ENCODE measurements at places on chromosomes 16 and 17.

GRCh38 chr17:66301864-66302741 is at the start of gene PRKCA:
Gene PRKCA (plus strand): TSS chr17:66302613.
- peak within 1 kb of the TSS; percentile 99 for H3K4me3 ChIP-seq
- peaks cover 43% of the 10 kb centered on the region for H3K4me1 ChIP-seq
- peaks cover 14% of the 10 kb centered on the region for H3K36me3 ChIP-seq
- peaks cover 2% of the 10 kb centered on the region for H3K27me3 ChIP-seq
- peak within 1 kb of the TSS; percentile 95 for H3K27ac ChIP-seq

DNA sequence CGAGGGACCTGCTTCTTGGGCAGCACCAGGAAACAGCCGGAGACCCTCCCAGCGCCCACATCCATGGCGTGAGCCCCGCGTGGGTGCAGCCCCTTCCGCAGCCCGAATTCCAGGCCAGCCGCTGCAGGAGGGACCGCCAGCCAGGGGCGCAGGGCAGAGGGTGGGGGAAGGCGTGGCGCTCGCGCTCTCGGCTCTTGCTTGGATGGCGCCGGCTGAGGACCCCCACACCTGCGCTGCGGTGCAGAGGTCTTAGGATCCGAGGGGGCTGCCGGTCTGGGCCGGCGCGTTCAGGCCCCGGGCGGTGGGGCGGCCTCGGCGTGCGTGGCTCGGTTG is 28.8 kb downstream of the ACTG1 start:
- peaks cover 9% of the 10 kb centered on the region for H3K4me1 ChIP-seq
- no peak overlapping the region for H3K27ac ChIP-seq
- DNase-seq = no peak
- no peaks in the 10 kb centered on the region for H3K36me3 ChIP-seq
- H3K4me3 ChIP-seq = peak overlapping the region; percentile 10

- H3K27ac ChIP-seq = no peak overlapping the region
- H3K27me3 ChIP-seq = no peaks in the 10 kb centered on the region
- H3K4me3 ChIP-seq = no peak overlapping the region
- peaks cover 37% of the 10 kb centered on the region for H3K4me1 ChIP-seq
These were observed 49.9 kb downstream of the XYLT1 start for GRCh38 chr16:17420816-17421215.

DNA sequence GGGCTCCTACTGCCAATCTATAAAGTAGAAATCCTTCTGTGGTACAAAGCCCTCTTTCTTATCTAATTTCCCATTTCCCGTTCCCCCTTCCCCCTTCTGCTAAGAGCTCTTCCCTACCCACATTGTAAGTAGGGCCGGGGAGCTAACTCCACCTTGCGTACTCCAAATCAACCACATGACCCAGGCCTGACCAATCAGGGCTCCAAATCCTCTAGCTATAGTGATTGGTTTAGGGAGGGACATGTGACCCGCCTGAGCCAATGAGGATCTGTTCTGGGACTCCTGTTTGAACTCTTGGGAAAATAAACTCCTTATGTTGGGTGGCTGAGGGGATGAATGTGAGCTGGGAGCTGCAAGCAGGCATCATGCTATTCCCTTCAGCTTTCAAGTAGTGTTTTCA is 40.9 kb upstream of the MEOX1 start:
- H3K4me1 ChIP-seq = peaks cover 13% of the 10 kb centered on the region
- H3K4me3 ChIP-seq = no peak overlapping the region
- no peaks in the 10 kb centered on the region for H3K36me3 ChIP-seq
- no peak overlapping the region for H3K27ac ChIP-seq
- H3K27me3 ChIP-seq = peaks cover 25% of the 10 kb centered on the region
- no peak for DNase-seq

GRCh38 chr17:51833620-51834019 is 324.9 kb downstream of the CA10 start:
- H3K4me1 ChIP-seq = no peaks in the 10 kb centered on the region
- no peak overlapping the region for H3K4me3 ChIP-seq
- no peak overlapping the region for H3K27ac ChIP-seq
- H3K36me3 ChIP-seq = no peaks in the 10 kb centered on the region
- H3K27me3 ChIP-seq = no peaks in the 10 kb centered on the region

DNA sequence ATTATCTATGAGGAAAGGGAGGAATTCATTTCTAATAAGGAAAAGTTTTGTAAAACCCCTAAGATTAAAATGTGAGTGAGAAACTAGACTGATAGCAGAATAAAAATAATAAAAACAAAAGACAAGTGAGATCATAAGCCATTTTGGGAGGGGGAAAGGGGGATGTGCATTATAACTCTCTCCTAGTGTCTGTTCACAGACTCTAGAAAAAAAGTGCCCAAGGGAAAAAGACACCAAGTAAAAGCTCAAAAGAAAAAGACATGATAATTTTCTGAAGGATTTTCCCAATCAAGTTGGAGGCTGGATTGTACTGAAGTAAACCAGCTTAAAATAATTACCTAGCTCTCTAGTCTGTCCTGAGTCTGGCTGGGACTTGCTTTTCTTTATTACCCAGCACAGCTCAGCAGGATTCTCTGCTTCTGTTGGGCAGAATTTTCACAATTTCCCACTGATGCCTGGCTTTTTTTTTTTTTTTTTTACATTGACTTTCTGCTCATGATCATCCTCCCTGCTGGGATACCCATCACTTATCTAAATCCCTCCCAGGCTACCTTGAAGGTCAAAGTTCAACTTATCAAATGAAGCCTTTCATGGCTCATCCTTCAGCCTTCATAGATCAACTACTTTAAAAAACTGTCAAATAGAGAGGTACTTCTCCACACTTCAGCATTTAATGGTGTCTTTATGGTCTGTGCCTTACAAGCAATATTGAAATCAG is 124.2 kb upstream of the KCNJ16 start:
- H3K27me3 ChIP-seq = peaks cover 2% of the 10 kb centered on the region
- H3K4me3 ChIP-seq = no peak overlapping the region
- H3K4me1 ChIP-seq = no peaks in the 10 kb centered on the region
- no peak overlapping the region for H3K27ac ChIP-seq
- DNase-seq = no peak

GRCh38 chr16:50887500-50888298 is 145.8 kb downstream of the CYLD start:
- no peaks in the 10 kb centered on the region for H3K36me3 ChIP-seq
- DNase-seq = no peak
- no peaks in the 10 kb centered on the region for H3K4me1 ChIP-seq
- no peak overlapping the region for H3K27ac ChIP-seq
- H3K4me3 ChIP-seq = no peak overlapping the region

GRCh38 chr16:78100112-78100467 is 636 bp downstream of the WWOX start:
- peak overlapping the region; percentile 95 for H3K27ac ChIP-seq
- no peaks in the 10 kb centered on the region for H3K27me3 ChIP-seq
- no peak for DNase-seq
- peaks cover 1% of the 10 kb centered on the region for H3K36me3 ChIP-seq
- peaks cover 12% of the 10 kb centered on the region for H3K4me1 ChIP-seq

GRCh38 chr17:82865274-82865673 is 25.5 kb upstream of the ZNF750 start:
- H3K36me3 ChIP-seq = peaks cover 2% of the 10 kb centered on the region
- DNase-seq = no peak
- H3K4me1 ChIP-seq = peaks cover 40% of the 10 kb centered on the region
- H3K27me3 ChIP-seq = no peaks in the 10 kb centered on the region
- peak overlapping the region; percentile 98 for H3K27ac ChIP-seq
- H3K4me3 ChIP-seq = peak overlapping the region; percentile 82

DNA sequence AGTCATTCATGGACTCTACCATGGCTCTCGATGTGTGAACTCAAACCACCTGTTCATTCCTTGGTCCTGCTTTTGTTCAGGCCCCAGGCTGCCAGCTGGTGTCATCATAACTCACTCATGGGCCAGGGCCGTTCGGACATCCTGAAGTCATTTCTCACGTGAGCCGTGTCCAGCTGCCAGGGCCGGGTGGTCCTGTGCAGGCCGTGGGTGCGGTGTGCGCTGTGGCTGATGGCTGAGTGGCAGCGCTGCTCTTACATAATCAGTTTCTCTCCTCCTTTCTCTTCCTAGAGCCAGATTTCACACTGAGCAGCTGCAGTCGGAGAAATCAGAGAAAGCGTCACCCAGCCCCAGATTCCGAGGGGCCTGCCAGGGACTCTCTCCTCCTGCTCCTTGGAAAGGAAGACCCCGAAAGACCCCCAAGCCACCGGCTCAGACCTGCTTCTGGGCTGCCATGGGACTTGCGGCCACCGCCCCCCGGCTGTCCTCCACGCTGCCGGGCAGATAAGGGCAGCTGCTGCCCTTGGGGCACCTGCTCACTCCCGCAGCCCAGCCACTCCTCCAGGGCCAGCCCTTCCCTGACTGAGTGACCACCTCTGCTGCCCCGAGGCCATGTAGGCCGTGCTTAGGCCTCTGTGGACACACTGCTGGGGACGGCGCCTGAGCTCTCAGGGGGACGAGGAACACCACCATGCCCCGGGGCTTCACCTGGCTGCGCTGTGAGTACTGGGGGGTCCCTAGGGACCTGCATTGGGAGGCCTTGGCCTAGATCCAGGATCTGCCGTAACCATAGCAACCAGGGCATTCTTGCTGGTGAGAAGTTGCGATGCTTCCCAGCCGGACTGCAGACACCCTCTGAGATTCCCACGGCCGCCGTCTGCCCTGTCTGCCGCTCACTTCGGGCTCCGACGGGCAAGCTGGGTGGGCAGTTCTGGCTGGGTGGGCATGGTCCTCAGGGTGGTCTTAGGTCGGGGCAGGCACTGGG is at the start of gene IL34:
Gene IL34, plus strand, starts transcription at position 300 of the 982 bp plus-strand sequence. Its CDS starts 389 bp downstream, at position 689.
- no peaks in the 10 kb centered on the region for H3K4me1 ChIP-seq
- no peak for DNase-seq
- no peak within 1 kb of the TSS for H3K27ac ChIP-seq
- H3K4me3 ChIP-seq = no peak within 1 kb of the TSS
- H3K27me3 ChIP-seq = peaks cover 4% of the 10 kb centered on the region

DNA sequence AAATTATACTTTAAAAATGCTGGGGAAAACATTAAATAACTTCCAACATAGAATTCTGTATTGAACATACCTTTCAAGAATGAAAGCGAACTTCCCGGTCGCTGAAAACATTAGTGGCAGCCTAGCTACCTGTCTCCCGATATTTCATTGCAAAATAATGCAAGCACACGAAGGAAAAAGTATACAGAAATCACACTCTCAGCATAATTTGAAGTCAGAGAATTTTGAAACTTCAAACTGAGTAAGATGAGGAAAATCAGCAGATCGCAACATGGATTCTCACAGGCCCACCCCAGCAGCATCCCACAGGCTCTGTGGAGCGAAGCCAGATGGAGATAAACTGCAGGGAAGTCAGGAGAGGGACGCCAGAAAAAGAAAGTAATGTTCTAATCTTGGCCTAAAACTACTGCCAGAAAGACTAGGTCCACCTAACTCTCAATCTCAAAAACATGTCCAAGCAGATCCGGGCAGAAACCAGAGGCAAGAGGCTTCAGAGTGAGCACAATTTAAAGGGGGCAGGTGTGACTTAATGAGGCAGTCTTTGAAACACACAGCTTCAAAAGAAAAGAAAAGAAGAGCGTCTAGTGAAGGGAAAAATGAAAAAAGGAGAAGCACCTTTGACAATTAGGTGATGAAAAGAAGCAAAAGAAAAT is 4.8 kb upstream of the GOSR1 start:
- H3K4me3 ChIP-seq = no peak overlapping the region
- no peak overlapping the region for H3K27ac ChIP-seq
- no peaks in the 10 kb centered on the region for H3K27me3 ChIP-seq
- no peak for DNase-seq
- H3K4me1 ChIP-seq = peaks cover 13% of the 10 kb centered on the region

DNA sequence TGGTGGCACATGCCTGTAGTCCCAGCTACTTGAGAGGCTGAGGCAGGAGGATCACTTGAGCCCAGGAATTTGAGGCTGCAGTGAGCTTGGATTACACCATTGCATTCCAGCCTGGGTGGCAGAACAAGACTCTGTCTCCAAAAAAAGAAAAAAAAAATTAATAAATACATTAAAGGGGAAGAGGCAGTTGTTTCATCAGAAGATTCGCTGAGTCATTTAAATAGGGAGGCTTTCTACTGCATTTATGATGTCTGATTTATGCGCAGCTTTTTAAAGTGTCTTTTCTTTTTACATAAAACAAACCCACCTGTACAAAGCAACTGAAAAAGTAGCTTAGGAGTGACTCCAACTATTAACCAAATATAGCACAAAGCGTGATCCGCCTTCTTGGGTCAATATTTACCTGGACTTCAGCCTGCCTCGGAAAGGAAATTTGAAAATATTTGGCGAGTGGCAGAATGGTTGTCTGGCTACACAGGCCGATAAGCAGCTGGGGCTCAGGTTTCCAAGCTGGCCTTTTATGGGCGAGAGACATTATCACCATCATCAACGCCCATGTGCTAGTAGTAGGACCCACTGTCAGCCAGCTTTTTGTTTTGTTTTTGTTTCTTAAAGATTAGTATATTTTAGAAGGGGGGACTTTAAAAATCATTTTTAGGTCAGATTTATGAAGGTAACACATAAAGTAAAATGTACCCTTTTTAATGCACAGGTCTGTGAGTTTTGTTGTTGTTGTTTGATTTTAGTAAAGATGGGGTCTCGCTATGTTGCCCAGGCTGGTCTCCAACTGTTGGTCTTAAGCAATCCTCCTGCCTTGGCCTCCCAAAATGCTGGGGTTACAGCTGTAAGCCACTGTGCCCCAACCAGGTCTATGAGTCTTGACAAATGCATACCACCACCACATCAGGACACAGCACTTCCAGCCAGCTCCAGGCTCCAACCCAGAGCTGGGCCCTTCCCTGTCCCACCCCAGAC is 42.5 kb upstream of the RASD1 start:
- H3K4me1 ChIP-seq = no peaks in the 10 kb centered on the region
- no peak overlapping the region for H3K27ac ChIP-seq
- no peak overlapping the region for H3K4me3 ChIP-seq

- H3K27me3 ChIP-seq = peaks cover 11% of the 10 kb centered on the region
- H3K4me1 ChIP-seq = peaks cover 15% of the 10 kb centered on the region
- H3K4me3 ChIP-seq = peak overlapping the region; percentile 68
- H3K27ac ChIP-seq = no peak overlapping the region
- no peaks in the 10 kb centered on the region for H3K36me3 ChIP-seq
- no peak for DNase-seq
These were observed 51.3 kb downstream of the PIMREG start for GRCh38 chr17:6495450-6496115.

- H3K36me3 ChIP-seq = no peaks in the 10 kb centered on the region
- no peaks in the 10 kb centered on the region for H3K4me1 ChIP-seq
- no peak overlapping the region for H3K27ac ChIP-seq
- H3K4me3 ChIP-seq = no peak overlapping the region
These were observed 117.2 kb upstream of the SALL1 start for GRCh38 chr16:51268237-51268636.

DNA sequence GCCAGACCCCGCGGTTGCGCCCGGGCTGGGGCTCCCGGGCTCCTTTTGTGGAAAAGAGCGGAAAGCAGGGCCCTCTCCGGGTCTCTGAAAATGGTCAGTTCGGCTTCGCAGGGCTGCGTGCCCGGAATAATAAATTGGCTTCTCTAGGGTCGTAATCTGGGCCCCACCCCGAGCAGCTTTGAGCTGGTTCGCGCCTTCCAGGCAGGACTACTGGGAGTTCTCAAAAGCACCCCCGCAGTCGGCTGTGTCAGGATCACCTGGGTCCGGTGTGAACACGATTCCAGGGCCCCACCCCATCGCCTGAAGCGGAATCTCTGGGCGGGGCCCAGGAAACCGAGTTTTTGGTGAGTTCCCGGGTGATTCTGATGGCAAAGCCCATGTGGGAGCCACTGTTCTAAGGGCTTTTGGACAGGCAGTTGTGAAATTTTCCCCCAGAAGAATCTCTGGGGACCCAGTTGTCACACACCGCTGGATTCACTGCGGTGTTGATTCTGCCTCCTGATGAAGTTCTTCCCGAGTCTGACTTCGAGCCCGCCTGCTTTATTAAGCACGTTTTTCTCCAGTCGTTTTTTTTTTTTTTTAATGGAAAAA is 77.0 kb downstream of the MRC2 start:
- no peaks in the 10 kb centered on the region for H3K36me3 ChIP-seq
- no peak for DNase-seq
- no peak overlapping the region for H3K27ac ChIP-seq
- peaks cover 4% of the 10 kb centered on the region for H3K4me1 ChIP-seq
- H3K4me3 ChIP-seq = peak overlapping the region; percentile 69

GRCh38 chr17:57995076-57995956 is 7.3 kb upstream of the VEZF1 start:
- H3K4me1 ChIP-seq = peaks cover 34% of the 10 kb centered on the region
- no peak for DNase-seq
- peak overlapping the region; percentile 5 for H3K27ac ChIP-seq
- no peak overlapping the region for H3K4me3 ChIP-seq
